ENCODE measurements at places on chromosomes 7 and 10.

GRCh38 chr7:25351761-25352160 is 123.5 kb upstream of the NPVF start:
- DNase-seq = no peak

DNA sequence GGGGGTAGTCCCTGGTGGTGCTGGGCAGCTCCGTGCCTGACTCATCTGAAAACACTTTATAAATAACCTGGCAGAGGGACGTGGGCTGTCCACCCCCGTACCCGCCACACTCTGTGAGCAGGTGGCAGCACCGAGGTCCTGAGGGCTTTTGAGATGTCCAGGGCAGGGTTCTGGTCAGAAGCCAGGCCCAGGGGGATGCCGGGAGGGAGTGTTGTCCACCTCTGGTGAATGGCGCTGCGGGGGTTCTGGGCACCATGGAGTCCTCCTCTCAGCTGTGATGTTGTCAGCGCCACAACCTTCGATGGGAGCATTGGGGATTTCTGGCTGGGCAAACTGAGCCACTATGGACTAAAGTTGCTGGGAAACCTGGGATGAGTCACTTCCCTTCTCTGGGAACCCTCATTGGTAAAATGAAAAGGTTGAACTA is 27.4 kb upstream of the GOLGA7B start:
- no peak for DNase-seq

DNA sequence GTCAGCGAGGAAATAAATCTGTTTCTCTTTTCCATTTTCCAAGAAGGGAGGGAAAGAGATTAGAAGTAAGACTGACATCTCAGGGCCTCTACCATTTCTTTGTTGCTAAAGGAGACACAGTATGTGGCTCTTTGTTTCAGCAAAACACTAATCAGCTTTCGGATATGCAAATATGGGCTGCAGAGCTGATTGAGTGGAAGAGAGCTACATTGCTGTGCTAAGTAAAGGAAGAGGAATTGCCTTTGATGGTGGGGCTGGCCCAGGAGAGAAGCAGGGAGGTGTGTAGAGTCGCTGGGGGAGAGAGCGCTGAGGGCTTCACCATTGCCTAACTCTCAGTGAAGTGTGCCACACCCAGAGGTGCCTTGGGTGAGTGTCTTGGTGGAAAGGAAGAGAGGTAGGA is 284.8 kb downstream of the SDK1 start:
- no peak for DNase-seq

DNA sequence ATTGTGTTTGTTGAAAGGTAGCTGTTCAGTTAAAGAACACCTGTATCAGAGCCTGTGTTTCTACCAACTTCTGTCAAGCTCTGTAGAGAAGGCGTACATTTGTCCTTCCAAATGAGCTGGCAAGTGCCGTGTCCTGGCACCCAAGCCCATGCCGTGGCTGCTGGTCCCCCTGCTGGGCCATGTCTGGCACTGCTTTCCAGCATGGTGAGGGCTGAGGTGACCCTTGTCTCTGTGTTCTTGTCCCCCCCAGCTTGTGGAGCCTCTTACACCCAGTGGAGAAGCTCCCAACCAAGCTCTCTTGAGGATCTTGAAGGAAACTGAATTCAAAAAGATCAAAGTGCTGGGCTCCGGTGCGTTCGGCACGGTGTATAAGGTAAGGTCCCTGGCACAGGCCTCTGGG is 154.9 kb downstream of the EGFR start:
- DNase-seq = no peak

DNA sequence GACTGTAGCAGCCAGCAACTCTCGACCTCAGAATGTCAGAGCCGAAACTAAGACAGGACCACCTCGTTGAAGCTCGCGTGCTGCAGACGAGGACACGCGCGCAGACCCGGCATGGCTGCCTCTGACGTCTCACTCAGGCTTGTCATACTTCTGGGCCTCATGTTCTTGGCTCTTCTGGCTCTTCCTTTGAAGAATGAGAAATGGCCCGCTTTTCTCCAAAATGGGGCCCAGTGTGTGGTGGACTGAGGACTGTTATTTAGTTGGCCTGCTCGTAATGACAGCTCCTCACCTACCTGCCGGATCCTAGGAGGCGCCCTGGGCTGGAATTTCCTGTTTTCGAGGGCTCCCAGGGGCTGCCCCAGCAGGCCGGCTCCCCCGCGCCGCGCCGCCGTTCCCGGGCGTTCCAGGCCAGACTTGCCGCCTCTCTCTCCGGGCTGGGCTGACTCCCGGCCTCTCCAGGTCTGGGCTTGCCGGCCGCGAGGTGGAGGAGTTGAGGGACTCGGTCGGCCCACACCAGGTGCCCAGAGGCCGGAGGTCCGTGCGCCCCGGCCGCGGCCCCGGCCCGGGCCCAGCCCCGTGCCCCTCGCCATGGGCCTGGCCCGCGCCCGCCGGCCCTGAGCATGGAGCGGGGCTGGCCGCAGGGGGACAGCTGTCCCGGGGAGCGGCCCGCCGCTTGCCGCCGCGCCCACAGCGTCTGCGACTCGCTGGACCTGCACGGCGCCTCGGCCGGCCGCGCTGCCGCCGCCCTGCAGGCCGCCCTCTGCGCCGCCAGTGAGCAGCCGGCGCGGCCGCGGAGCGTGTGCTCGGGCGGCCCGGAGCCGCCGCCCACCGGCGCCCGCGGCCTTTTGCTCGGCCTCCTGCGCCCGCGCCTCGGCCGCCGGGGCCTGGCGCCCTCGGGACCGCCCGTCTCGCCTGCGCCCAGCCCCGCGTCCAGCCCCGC is 28.1 kb downstream of the AGAP3 start:
- no peak for DNase-seq

GRCh38 chr7:80565554-80565953 is 53.7 kb upstream of the GNAT3 start:
- no peak for DNase-seq

DNA sequence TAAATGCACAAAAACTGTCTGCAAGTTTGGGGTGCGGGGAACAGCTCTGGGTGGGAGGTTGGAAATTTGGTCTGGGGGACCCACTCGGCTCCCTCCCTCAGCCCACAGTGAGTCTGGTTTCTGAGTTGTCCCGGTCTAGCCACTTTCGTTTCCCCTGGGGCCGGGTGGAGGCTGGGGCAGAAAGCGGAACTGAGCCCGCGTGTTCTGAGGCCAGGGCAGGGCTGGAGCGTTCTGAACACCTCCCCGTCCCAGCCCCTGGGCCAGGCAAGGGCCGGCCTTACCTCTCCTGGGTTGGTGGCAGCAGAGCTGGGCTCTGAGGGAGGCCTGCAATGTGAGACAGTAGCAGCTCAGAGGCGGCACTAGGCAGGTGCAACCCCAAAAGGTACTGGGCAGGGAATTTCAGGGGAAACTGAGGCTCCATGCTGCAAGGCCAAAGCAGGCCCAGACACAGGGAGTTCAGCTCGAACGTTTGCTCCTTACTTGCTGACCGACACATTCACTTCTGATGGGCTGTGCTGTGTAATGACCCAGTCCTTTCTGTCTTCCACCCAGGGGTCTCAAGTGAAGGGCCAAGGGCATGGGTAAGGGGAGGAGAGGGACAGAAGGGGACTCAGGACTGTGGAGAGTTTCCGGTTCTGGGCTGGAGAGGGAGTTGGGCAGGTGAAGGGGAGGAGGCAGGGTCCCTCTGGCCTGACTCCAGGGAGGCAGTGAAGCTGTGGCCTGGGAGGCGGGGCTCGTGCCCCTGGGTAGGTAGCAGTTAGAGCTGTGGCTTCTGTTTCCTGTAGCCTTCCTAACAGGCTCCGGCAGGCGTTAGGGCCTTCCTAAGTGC is 3.0 kb downstream of the IRF5 start:
- no peak for DNase-seq

DNA sequence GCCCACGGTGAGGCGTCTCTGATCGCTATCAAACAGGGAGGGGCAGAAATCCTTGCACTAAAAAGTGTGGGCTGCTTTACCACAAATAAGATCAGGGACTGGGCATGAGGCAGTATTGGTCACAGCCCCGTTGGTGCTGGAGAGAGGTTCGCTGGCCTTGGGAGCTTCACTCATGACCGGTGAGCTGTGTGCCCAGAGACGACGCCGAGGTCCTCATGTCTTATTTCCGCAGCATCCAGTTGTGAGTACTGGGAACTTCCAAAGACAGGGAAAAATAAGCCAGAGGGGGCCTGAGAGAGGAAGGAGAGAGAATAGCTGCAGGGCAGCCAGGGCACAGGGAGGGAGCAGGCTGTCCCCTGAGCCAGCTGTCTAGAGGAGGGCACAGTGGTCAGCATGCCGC is 154.2 kb upstream of the PRKCQ start:
- no peak for DNase-seq

DNA sequence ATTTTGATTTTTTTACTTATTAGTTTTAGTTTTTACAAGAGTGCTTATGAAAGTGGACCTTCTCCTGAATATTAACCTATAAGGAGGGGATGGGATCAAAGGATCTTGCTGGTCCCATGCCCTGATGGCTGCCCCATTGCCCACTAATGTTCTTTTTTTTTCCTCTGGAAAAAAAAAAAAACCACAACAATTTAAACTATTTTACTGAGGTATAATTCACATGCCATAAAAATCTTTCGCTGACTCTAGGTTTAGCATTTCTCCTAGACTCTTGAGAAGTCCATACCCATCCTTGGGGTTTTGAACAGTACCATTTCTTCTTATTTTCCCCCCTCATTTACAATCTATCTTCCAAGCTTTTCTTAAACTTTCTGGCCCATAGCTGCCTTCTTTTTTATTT is 481.8 kb downstream of the TFEC start:
- no peak for DNase-seq

DNA sequence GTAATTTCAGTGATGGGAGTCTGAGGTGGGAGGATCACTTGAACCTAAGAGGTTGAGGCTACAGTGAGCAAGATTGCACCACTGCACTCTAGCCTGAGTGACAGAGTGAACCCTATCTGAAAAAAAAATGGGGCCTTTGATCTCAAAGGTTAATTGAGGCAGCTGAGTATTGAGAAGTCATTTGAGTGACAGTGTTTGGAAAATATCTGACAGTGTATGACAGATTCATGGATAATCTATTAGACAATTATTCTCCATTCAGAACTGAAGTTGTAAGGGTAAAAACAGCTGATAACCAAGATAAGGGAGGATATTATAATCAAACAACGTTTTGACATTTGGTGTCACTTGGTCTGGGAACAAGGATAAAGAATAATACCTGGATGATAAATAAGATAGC is 50.9 kb upstream of the CD36 start:
- no peak for DNase-seq

DNA sequence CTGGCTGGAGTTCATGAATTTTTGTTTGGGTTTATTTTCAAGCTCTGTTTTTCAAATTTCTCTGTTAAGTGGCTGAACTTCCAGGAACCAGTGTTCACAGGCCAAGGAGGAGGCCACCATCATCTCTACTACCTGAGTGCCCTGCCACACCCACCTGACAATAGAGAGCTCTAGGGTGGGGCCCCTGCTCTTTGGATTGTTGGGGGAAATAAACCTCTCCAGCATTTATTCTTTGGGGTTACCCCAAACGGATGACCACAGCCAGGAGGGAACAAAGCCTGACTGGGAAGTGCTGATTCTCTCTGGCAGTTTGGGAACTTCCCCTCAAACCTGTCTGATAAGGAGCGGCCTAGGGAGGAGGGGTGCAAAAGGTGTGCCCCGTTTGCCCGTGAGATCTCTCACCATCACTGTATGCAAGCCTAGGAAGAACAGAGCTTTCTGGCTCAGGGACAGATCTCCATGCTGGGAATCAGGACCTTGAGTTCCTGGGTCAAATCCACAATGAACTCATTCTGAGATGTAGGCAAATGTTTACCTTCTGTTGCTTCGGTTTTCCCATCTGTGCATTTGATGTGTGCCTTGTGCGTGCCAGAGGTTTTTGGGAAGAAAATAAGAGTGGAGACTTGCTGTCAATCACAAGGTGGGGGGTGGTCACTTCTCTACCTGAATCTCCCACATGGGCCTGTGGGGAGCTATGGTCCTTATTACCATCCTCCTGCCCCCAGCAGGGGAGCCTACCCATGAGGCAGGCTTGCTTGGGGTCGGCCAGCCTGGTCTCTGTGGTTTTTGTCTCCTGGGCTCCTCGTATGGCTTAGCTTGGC is 27.7 kb upstream of the PDCD4 start:
- no peak for DNase-seq

DNA sequence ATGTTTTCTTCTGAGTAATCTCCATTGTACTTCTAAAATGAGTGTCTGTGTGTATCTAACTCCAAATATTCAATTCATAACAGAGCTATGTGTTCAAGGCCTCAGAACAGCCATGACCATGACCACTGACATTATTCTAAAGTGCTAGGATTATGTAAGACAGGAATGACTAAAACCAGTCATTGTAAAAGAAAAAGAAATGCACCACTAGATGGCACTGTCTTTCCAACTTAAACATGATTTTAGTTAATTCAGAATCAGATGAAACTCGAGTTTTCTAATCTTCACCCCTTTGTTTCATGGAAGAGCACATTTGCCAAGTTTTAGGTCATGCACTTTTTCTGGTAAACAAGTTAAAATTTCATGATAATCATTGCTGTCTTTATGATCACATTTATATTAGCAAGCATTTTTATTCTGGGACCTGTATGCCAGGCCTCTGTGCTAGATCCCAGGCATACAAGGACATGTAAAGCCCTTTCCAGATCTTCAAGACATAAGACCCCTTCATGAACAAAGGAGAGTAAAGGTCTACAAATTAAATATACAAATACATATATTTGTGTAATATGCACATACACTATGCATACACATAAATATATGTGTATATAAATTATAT is 26.1 kb upstream of the RSU1 start:
- peak; percentile 18 for DNase-seq

- no peak for DNase-seq
These were observed 235.1 kb downstream of the ARHGAP21 start for GRCh38 chr10:24488631-24489030.

DNA sequence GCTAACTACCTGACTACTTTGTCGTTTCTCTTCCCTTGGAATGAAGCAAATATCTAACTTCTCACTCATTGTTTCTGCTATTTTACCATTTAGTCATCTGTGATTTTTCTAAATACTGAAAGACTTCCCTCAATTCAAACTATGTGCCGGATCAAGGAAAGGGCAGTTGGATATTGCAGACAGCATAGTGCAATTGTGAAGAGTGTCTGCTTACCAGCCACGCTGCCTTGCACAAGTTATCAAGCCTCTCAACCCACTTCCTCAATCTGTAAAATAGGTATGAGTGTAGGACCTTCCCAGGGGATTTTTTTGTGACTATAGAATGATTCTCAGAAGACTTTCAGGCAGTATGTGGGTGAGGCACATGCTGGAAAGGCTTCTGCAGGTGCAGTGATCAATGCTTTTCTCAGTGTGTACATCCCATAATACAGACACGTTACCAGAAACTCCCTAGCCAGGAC is 54.3 kb downstream of the EGFR start:
- DNase-seq = no peak

DNA sequence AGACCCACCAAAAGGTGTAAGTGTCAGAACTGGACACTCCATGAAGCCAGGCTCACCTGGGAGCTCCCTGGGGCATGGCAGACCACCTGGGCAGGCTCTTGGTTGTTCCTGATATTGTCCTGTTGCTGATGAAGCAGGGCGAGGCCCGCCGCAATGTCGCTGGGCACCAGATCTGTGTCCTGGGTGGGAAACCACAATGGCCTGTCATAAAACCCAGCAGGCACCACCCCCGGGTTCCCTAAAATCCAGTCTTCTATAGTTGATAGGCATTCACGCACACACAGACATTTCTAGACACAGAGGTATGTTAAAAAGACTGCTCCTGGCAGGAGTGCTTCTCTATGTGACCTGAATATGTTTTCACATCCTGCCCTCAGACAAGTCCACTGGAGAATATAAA is 15.0 kb downstream of the DAGLB start:
- no peak for DNase-seq
